Right ventricle myocardium inferior (tissue), 1 donor: ENCODE measurements at places on chromosomes 6 and 20. TPM values are rescaled to one million over a fixed set of nuclear protein-coding genes. Genes with fewer than 3 reads are reported as not detected.

The HAO1 gene
- not detected for total RNA-seq

The MLIP gene
- total RNA-seq: 407 TPM

The GNAS-AS1 gene
- total RNA-seq: 0.38 TPM

The ATP6V1G2 gene
- 2.2 TPM for total RNA-seq

The FUT9 gene
- not detected for total RNA-seq

The RIPPLY2 gene
- total RNA-seq: not detected

The ZNF165 gene
- total RNA-seq: 0.35 TPM

The DEFB129 gene
- not detected for total RNA-seq

The COL10A1 gene
- total RNA-seq: not detected

The SLC24A3 gene
- 1.4 TPM for total RNA-seq

The WFDC5 gene
- total RNA-seq: not detected

The GFRAL gene
- total RNA-seq: not detected

The TAP2 gene
- 19.3 TPM for total RNA-seq

The FIG4 gene
- total RNA-seq: 8.4 TPM

DNA sequence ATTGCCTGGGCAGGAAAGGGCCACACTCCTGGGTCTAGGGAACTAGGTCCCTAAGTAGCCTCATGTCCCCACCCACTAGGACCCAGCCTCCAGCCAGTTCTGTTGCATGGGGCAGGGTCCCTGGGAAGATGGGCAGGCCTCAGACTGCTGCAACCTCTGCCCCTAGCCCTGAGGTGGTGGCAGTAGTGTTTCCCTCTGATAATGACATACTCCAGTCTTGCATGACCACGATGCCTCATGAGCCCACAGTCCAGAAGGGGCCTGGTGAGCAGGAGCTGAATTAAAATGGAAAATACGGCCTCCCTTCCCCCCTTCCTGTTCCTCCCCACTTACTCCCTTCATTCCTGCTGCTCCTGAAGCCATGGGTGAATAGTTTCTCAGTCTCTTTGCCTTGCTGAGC lies 36.0 kb upstream of the SCRT2 start:
- DNase-seq: no peak

DNA sequence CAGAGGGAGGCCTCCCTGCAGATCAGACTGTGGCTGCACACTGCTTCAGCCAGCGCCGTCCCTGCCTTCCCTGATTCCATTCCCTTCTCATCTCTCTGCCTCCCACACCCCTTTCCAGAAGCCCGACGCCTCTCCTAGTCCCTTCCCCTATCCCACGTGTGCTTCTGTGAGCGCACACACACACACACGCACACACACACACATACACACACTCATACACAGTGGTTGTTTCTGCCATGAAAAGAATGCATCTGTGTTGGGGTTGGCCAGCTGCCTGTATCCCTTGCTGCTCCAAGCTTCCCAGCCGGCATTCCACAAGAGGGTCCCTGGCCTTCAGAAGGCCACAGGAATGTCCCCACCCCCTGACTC lies 51.7 kb downstream of the MOCS1 start:
- no peak for DNase-seq

DNA sequence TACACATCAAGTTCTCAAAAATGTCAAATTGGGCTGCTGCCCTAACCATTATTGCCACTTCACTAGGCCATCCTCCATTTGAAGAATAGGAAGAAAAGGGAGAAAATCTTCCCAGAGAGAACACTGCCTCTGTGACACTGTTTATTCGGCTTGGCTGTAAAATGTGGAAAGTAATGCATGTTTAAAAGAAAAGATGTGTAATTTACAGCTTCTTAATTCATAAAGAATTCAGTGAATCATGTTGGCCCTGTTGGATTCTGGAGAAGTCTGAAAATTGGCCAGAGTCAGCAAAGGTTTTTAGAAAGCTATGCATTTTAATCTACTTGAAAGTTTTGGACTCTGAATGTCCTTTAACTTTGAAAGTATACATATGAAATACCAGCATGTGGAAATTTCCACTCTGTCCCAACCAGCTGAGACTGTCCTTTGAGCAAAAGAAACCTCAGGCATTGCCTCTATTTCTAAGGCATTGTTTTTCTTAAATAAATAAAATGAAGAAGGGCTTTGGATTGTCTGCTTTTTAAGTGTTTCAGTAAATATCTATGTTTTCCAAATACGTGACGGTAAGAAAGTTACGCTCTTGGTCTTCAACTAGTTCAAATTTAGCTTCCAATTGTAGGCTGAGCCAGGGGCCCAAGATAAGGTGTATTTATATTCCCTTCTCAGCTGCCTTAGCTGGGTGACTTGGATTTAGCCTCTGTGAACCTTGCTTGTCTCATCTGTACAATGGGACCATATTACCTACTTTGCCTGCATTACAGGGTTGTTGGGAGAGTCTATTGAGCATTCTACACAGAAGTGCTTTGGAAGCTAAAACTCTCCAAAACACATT lies 222.2 kb downstream of the UST start:
- DNase-seq: no peak

- DNase-seq: no peak
Measured at GRCh38 chr20:11344939-11345338, 572.8 kb upstream of the BTBD3 start.

- no peak for DNase-seq
Measured at GRCh38 chr6:22250486-22250885, 46.4 kb downstream of the PRL start.

DNA sequence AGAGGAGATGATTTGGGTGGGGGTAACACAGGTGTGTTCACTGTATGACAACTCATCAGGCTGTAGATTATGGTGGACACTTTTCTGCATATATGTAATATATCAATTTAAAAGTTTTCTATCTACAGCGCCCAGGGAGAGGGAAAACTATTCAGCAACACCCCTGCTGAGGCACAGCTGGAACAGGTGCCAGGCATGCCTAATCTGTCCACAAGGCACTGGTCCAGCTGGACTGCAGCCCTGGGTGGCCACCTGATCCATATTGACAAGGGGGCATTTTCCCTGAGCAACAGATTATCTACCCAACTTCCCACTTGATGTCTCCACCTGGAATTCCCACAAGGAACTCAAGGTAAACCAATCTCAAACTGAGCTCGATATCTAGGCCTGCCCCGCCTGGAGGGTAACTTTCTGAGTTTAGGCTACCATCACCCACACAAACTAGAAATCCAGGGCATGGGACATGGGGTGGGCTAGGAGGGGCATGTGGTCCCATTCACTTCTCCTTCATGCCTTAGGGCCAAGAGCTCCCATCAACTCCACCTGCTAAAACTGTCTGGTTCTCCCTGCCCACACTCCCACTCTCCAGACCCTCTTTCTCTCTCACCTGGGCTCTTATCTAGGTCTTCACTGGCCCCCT lies 4.6 kb downstream of the SLC22A16 start:
- DNase-seq: no peak

GRCh38 chr6:70673601-70674000 lies 5.9 kb downstream of the SMAP1 start:
- no peak for DNase-seq

GRCh38 chr6:44475417-44475778 lies 87.9 kb downstream of the CDC5L start:
- no peak for DNase-seq

DNA sequence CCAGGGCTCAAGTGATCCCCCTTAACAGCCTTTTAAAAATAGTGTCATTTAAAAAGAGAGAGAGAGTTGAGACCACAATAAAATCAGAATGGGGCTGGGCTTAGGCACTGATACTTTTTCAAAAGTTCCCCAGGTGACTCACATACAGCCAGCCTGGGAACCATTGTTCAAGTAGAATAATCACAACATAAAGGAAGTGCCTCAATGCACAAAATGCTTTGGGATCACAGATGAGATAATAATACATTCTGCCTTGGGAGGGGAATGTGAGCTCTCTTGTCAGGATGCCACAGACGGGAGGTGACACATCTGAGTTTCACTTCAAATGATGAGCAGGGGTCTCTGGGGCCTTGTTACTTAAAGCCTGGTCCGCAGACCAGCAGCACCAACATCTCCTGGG lies 34.0 kb upstream of the GABRR1 start:
- no peak for DNase-seq

DNA sequence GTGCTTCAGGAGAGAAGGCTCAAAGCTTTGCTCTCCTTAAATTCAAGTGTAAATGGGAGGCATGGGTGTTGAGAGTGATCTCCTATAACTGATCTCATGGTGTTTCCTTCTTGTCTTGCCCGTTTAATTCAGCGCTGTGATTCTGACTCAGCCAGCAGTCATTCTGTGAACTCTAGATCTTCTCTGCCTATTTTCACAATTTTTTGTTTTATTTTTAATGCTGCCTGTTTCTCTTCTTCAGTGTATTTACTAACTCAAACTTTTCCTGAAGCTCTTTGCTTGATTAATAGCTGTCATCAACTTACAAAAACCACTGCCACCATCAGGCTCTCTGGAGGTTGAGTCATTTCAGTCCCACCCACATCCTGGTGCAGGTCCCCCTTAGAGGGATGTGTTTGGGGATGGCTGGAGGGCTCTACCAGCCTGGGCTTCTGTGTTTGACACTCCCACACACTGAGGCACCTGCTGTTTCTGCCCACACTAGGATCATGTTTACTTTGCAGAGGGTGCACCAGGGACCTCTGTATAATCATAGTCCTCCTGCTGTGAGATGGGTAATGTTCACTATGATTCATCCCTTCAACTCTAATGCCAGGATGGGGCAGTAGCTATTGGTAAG lies 94.0 kb downstream of the SHLD1 start:
- DNase-seq: no peak

DNA sequence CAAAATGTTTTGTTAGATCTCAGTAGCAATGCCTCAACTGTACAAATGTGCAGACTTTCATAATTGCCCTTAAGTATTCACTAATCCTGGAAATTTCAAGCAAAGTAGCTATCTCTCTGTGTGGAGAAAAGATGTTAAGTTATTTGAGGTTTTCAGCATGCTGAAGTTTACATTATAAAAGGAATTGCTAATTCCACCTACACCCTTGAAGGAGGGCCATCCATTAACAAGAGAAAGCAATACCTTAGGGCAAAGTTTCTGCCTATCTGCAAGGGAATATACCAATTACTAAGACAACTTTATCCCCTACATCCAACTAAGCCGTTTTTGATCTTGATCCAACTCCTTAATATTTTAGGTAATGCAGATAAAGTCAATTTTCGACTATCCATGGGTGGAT lies 380.7 kb upstream of the BTBD3 start:
- DNase-seq: no peak

GRCh38 chr6:89433252-89434149 lies 549 bp downstream of the ANKRD6 start:
- no peak for DNase-seq

- no peak for DNase-seq
Measured at GRCh38 chr6:16132909-16133308, 4.0 kb downstream of the MYLIP start.

GRCh38 chr20:32599783-32600340 lies 14.7 kb upstream of the NOL4L start:
- DNase-seq: no peak

GRCh38 chr6:170085475-170086401 lies 205.1 kb downstream of the DLL1 start:
- DNase-seq: peak; percentile 64

- DNase-seq: no peak
Measured at GRCh38 chr20:40945754-40946450, 82.7 kb upstream of the TOP1 start.

GRCh38 chr6:54085541-54085940 lies 25.7 kb upstream of the MLIP start:
- DNase-seq: no peak

DNA sequence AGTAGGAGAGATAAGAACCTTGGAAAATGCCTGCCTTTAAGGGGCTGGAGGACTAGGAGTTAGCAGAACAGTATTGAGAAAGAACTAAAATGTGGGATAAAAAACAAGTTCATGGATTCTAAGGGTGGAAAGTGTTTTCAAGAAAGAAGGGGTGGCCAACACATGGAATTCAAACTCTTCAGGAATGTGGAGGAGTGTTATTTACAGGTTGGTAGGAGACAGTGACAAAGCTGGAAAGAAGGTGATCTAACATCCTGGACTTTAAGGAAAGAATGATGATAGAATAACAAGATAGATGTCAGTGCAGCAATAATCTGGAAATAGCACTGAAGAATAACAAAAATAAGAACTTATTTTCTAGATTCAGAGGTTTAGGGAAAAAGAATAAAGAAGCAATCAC lies 54.0 kb upstream of the TNFRSF21 start:
- no peak for DNase-seq

DNA sequence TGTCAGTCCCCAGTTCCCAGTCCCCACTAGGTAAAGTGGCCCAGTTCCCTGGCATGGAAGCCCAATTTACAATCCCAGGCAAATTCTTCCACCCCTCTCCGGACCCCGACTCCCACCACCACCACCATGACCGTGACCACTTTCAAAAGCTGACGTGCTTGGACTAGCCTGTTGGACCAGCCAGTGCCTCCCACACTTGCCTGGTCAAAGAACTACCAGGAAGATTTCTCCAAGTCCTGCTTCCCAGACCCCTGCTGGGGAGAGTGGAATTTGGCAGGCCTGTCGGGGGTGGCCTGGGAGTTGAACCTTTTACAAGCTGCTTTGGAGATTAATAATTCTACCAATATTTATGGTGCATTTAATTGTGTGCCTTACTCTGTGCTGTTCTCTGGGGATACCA lies 1.4 kb upstream of the PTPRT start:
- DNase-seq: no peak

- no peak for DNase-seq
Measured at GRCh38 chr6:168939041-168939440, 314.6 kb downstream of the THBS2 start.

DNA sequence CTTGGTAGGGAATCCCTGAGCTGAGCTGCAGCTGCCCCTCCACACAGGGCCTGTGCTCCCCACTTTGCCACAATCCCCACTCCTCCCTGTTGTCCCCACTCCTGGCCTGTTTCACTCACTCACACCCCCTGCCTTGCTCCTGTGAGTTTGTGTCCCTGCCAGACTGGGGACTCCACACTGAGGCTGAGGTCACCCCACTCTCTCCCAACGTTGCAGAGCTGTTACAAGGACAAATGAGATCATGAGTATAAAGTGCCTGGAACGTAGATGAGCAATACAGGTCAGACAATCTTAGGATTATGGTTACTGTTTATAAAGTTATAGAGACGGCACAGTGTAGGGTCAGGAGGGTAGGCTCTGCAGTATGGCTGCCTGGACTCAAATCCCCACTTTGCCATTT lies 426.0 kb upstream of the SULF2 start:
- peak; percentile 41 for DNase-seq

DNA sequence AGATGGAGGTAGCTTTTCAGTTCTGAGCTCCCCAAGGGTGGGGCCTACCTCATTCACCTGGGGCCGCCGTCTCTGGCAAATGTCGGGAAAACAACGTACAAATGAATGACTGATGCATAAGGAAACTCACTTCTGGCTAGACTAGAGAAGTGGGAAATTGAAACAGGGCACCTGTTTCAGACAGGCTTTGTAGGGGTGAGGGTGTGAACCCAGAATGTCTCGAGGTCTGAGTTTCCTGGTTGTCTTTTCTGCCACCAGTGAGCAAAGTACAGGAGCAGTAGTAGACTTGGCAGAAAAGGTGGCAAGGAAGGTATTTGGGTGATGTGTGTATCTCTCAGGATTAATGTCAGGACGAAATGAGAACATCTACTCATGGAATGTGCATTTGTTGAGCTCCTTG lies 308.5 kb downstream of the CLIC5 start:
- DNase-seq: no peak

- DNase-seq: peak; percentile 56
Measured at GRCh38 chr6:146582857-146583256, 15.9 kb upstream of the ADGB start.
